ENCODE measurements at places on chromosomes 2 and 18.

GRCh38 chr2:98871506-98871905 lies 64.5 kb downstream of the CRACDL start:
- DNase-seq: no peak

DNA sequence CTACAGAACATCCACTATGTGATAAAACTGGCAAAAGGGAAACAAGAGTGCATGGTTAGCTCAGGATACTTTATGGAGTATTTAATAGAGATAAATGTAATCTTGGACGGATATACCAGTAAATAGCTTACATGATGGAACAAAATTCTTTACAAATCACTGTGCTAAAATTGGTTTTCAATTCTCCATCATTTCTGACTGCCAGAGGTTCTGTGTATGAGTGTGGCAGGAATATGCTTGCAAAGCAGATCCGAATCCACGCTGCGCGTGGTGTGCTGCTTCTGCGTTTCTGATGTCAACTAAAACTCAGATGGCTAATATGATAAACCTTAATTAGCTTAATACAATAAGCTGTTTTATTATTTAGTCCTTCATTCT lies 2.1 kb downstream of the ZNF532 start:
- no peak for DNase-seq

- DNase-seq: no peak
Observed at GRCh38 chr2:85695691-85696668, 1.8 kb downstream of the GNLY start.

DNA sequence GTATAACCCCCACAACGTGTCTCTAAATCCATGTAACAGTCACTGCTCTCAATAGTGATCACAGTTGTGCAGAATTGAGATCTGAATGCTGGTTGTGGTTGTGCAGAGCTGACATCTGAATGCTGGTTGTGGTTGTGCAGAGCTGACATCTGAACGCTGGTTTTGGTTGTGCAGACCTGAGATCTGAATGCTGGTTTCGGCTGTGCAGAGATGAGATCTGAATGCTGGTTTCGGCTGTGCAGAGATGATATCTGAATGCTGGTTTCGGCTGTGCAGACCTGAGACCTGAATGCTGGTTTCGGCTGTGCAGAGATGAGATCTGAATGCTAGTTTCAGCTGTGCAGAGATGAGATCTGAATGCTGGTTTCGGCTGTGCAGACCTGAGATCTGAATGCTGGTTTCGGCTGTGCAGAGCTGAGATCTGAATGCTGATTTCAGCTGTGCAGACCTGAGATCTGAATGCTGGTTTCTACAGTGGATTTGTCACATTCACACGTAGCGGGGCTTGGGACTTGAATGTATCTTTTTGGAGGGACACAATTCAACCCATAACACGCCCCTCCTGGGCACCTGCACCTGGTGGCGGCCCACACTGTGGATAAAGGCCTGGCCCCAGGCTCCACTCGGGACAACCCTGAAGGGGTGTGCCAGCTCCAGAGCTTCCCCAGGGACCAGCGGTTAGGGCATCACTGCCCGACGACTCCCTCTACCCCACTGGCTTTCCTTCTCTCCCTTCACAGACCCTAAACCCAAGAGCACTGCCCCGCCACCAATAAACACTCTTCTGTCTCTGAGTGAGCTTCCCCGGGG lies 51.1 kb upstream of the SLC66A3 start:
- no peak for DNase-seq

DNA sequence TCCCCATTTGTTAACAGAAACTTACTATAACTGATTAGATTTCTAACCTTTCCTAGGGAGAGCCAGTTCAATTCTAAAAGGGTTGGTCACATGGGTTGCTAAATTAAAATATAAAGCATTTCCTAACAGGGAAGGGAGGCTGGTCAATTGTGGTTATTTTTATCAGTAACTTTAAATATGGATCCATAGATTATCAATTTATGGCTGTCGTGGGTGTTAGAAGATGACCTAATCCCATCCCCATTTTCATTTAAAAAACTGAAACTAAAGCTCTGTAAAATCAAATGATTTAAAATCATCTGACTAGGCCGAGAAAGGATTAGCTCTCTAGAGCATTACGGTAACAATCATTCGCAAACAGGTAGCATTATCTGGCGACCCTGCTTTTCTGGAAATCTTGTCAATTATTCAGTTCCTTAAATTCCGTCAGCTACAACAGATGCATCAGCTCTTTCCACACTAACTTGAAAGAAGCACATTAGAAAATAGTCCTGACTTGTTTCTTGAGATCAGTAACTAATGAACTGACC lies 953 bp upstream of the HNRNPA3 start:
- no peak for DNase-seq

GRCh38 chr2:162506706-162507105 lies 162.8 kb downstream of the GCA start:
- DNase-seq: no peak

DNA sequence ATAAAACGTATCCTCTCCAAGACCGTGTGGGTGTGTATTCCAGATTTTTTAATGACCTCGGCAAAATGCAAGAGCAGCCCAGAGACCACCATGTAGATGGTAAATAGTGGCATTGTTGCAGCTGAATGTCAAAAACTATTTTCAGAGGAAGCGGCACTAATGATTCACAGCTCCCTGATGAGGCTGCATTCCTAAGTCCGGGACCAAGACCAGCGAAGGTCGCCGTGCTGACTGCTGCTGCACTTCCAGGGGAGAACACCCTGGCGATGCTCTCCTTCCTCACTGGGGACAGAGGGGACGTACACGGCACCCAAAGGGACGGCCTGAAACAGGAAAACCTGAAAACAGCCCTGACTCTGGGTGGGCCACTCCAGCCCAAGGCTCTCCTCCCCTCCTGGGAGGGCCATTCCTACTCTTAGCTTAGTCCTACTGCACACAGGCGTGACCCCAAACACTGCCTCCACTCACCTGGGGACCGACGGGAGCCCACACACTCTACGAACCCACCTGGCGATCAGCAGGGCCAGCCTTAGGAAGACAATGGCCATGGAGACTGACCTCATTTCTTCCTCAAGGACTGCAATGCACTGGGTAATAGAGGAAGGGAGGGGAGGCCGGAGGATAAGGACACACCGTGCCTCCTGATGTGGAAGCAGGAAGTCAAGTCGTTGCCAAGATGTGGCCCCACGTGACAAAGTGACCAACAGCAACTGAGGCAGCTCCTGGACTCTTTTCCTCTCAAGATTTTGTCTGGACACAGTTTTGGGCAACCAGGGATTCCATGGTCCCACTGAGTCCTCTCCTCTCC lies 82.8 kb downstream of the ZNF516 start:
- DNase-seq: no peak

- peak; percentile 79 for DNase-seq
Observed at GRCh38 chr18:3995476-3996102, 459.5 kb downstream of the DLGAP1 start.
